Psoas muscle (tissue), 8 donors: ENCODE measurements at places on chromosomes 2 and 18. TPM values are rescaled to one million over a fixed set of nuclear protein-coding genes. Genes with fewer than 3 reads are reported as not detected.

GRCh38 chr2:232870018-232870765 is at the start of gene SNORC:
TSS of gene SNORC (plus strand) at chr2:232870264. CDS start at chr2:232870342, 78 bp downstream.
- H3K4me1 ChIP-seq = no peaks in the 10 kb centered on the region
- H3K4me3 ChIP-seq = no peak within 1 kb of the TSS
- DNase-seq = no peak
- H3K36me3 ChIP-seq = no peaks in the 10 kb centered on the region

Gene GEN1
- 1.8 TPM for total RNA-seq

DNA sequence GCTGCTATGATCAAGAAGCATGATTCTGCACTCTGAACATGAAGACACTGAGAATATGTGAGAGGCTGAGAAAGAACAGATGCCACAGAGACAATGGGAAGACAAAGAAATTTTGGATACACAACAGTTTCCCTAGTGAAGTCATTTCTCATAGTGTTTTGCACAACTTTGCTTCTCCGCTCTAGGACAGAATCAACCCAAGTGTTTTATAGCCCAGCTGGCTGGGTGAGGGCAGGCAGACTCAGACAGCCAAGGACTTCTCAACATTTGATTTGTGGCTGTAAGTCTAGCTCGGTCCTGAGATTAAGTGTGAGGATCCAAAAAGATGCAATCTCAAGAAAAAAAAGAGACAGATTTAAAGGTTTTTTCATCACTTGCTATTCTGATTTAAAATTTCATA is 536.5 kb upstream of the CRIM1 start:
- no peaks in the 10 kb centered on the region for H3K27me3 ChIP-seq
- H3K36me3 ChIP-seq = no peaks in the 10 kb centered on the region
- no peaks in the 10 kb centered on the region for H3K4me1 ChIP-seq
- H3K27ac ChIP-seq = no peak overlapping the region
- no peak overlapping the region for H3K4me3 ChIP-seq
- no peak for DNase-seq

Gene KHK
- 1.5 TPM for total RNA-seq

DNA sequence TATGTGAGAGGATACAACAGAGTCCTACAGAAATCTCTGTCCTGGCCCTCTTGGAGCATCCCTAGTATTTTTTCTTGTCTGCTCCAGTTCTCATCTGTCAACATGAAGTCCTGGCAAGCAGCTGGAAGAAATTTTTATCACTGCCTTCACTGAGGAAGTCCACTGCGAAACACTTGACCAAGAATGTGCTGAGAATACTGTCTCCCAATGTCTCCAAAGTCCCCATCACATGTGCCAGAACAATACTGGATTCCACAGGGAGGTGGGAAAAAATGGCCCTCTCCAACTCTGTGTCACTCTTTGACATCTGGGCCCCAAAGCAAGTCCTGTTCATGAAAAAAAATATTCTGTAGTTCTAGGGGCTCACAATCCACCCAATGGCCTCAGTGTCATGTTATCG is 32.8 kb upstream of the PGAP1 start:
- H3K36me3 ChIP-seq = no peaks in the 10 kb centered on the region
- no peak overlapping the region for H3K4me3 ChIP-seq
- H3K27ac ChIP-seq = no peak overlapping the region
- no peak for DNase-seq

Gene KCNE4
- 0.74 TPM for total RNA-seq

- no peaks in the 10 kb centered on the region for H3K27me3 ChIP-seq
- no peak for DNase-seq
- H3K36me3 ChIP-seq = no peaks in the 10 kb centered on the region
- no peak overlapping the region for H3K27ac ChIP-seq
- H3K4me1 ChIP-seq = no peaks in the 10 kb centered on the region
These were observed 69.6 kb upstream of the CREB1 start for GRCh38 chr2:207459990-207460757.

Gene CD8A
- total RNA-seq = 0.27 TPM

DNA sequence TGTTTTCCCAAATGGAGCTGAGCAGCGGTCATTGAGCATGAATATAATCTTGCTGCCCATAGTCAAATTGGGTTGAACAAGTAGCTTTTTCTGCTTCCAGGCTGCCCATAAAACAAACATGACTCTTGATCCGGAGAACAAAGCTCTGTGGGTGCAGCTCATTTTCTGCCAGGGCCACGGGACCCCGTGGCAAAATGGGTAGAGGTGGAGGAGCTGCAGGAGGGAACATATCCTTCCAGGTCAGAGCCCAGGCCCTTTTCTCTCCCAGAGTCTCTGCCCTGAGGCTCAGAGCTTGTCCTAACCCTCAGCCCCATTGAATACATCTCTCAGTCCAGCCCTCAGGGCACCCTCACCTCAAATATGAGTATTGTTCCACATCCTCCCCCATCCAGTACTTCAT is 151.6 kb upstream of the TWIST2 start:
- H3K27me3 ChIP-seq = no peaks in the 10 kb centered on the region
- H3K36me3 ChIP-seq = no peaks in the 10 kb centered on the region
- no peak overlapping the region for H3K4me3 ChIP-seq
- no peak for DNase-seq

Gene VIT
- 1.2 TPM for total RNA-seq

GRCh38 chr18:32351032-32351431 is 119.7 kb downstream of the GAREM1 start:
- H3K27ac ChIP-seq = peak overlapping the region; percentile 59
- DNase-seq = no peak
- no peaks in the 10 kb centered on the region for H3K36me3 ChIP-seq
- H3K4me1 ChIP-seq = peaks cover 22% of the 10 kb centered on the region
- H3K27me3 ChIP-seq = no peaks in the 10 kb centered on the region

Gene UPP2
- not detected for total RNA-seq

DNA sequence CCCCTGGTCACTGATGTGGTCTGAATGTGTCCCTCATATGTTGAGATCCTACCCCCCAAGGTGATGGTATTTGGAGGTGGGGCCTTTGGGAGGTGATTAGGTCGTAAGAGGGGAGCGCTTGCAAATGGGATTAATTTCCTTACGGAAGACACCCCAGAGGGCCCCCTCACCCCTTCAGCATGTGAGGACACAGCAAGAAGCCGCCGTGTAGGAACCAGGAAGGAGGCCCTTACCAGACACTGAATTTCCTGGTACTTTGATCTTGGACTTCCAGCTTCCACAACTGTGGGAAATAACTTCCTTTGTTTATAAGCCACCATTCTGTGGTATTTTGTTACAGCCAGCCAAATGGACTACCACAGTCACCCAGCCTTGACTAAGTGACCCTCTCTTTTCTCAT is 35.9 kb downstream of the NCK2 start:
- no peak overlapping the region for H3K4me3 ChIP-seq
- no peaks in the 10 kb centered on the region for H3K27me3 ChIP-seq
- H3K4me1 ChIP-seq = peaks cover 46% of the 10 kb centered on the region
- no peak overlapping the region for H3K27ac ChIP-seq

Gene TRIB2
- 12.5 TPM for total RNA-seq

Gene FEV
- total RNA-seq = not detected

DNA sequence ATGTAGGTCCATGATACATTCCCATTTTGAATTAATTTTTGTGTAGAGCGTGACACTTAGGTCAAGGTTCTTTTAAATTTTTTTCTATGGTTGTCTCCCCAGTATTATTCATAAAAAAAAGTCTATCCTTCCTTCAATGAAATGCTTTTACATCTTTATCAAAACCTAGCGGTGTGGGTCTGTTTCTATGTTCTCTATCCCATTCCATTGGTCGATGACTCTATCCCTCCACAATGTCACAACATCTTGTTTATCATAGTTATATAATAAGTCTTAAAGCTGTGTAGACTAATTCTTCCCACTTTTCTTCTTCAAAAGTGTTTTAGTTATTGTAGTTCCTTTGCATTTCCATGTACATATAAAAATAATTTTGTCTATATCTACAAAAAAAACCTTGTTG is 47.2 kb upstream of the GPR17 start:
- no peak overlapping the region for H3K27ac ChIP-seq
- no peaks in the 10 kb centered on the region for H3K4me1 ChIP-seq
- no peak overlapping the region for H3K4me3 ChIP-seq
